ENCODE measurements at places on chromosomes 6 and 20.

- DNase-seq = no peak
These were observed at the start of gene UNC93A for GRCh38 chr6:167290786-167291622. Gene UNC93A (plus strand): TSS chr6:167291315. CDS start chr6:167291490, 175 bp downstream.

GRCh38 chr6:125377621-125378020 lies 75.9 kb upstream of the HDDC2 start:
- DNase-seq = no peak

- no peak for DNase-seq
These were observed 73.2 kb downstream of the JPH2 start for GRCh38 chr20:44113618-44114376.

GRCh38 chr20:15945289-15945688 lies 628.0 kb downstream of the KIF16B start:
- no peak for DNase-seq

GRCh38 chr20:13790708-13791107 lies 5.9 kb downstream of the NDUFAF5 start:
- no peak for DNase-seq

- no peak for DNase-seq
These were observed 58.6 kb downstream of the AIG1 start for GRCh38 chr6:143119260-143119659.

- no peak for DNase-seq
These were observed 150.2 kb downstream of the CDH26 start for GRCh38 chr20:60108397-60108796.

DNA sequence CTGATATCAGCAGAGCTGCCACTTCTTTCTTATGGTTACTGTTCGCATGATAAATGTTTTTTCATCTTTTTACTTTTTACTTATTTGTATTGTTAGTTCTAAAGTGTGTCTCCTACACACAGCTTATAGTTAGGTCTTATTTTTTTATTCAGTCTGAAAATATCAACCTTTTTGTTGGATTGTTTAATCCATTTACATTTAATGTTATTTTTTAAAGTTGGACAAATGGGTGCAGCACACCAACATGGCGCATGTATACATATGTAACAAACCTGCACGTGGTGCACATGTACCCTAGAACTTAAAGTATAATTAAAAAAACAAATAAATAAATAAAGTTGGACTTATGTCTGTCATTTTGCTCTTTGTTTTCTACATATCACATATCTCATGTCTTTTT lies 40.3 kb upstream of the FOXC1 start:
- DNase-seq = no peak

GRCh38 chr6:141475259-141475658 lies 657.5 kb upstream of the GJE1 start:
- DNase-seq = no peak

DNA sequence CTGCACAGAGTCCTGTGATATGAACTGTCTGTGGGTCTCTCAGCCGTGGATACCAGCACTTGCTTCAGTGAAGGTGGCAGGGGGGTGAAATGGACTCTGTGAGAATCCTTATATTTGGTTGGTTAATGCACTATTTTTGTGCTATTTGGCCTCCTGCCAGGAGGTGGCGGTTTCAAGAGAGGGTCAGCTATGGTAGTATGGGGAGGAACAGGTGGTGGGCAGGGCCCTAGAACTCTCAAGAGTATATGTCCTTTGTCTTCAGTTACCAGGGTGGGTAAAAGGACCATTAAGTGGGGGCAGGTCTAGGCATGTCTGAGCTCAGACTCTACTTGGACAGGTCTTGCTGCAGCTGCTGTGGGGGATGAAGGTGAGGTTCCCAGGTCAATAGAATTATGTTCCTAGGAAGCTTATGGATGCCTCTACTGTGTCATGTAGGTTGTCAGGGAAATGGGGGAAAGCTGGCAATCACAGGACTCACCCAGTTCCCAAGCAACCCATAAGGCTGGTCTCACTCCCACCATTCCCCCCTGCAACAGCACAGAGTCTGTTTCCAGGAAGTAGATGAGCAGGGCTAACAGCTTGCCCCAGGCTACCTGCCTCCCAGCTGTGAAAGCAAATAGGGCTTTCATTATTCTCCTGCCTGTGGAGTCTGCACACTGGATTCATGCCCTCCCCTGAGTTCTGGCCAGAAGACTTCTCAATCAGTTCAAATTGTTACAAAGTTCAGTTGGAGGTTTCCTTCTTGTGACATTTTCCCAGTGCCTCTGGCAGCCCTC lies 56.8 kb upstream of the PHIP start:
- DNase-seq = no peak

GRCh38 chr6:24838994-24839393 lies 40.3 kb upstream of the ARMH2 start:
- no peak for DNase-seq

GRCh38 chr6:155530219-155530834 lies 74.7 kb upstream of the NOX3 start:
- no peak for DNase-seq

DNA sequence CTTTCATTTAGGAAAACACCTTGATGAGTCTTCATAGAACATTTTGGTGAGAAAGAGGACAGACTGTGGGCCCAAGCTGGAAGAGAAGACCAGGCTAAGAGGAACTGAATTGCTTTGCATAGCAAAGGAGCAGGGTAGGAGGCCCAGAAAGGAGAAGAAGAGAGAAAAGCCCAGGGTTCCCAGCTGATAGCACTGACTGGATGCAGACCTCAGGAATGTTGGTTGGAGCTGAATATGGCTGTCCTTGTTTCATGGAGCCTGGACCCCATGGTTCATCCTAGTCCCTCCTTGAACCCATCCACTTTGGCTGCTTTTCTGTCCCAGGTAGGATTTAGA lies 18.0 kb upstream of the ZFAND3 start:
- DNase-seq = no peak

GRCh38 chr6:81896525-81897503 lies 144.3 kb upstream of the TENT5A start:
- no peak for DNase-seq

- DNase-seq = peak; percentile 62
These were observed 78.5 kb downstream of the CBFA2T2 start for GRCh38 chr20:33568378-33568777.

GRCh38 chr6:9517806-9518205 lies 897.1 kb downstream of the TFAP2A start:
- no peak for DNase-seq

DNA sequence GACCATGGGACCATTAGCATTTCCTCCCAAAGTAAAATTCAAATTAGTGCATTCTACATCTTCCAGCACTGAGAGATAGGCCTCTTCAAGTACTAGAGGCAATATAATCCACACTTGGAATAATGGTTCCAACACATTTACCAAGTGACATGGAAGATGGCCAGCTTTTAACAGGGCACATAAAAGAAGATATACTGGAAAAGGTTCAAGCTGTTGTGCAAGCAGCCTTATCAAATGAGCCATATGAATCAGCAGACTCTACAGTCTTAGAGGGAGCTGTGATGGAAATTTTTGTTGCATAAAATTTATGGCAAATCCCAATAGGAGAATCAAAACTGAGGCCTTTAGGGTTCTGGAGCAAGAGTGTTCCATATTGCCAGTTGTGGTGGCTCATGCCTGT lies 526.6 kb upstream of the IRAK1BP1 start:
- no peak for DNase-seq

- DNase-seq = no peak
These were observed 38.8 kb downstream of the ATG5 start for GRCh38 chr6:106286746-106287145.

DNA sequence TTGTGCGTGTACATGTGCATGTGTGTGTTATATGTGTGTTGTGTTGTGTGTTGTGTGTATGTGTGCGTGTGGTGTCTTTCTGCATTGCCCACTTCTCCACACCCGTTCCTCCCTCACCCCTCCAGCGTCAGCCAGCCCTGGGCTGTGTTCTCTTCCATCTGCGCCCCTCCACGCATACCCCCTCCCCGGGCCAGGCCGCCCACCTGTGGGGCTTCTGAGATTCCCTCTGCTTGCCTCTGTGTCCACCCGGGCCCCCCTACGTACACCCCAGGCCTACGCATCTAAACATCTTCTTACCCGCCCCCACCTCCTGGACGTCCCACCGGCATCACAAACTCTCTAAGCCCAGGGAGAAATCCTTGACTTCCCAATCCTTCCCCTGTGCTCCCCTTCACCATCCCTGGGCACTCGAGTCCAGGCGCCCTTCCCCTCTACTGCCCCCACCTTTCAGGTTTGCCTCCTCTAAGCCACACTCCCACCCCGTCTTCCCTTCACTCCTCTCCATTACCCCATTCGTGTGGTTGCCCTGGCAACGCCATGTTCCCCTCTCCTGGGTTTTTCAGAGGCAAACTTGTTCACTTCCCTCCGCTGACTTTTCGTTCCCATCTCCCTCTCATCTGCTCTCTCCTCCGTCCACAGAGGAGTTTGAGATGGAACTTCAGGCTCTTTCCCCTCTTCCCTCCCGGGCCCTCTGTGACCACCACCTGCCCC lies 81.7 kb upstream of the NNAT start:
- no peak for DNase-seq

- DNase-seq = no peak
These were observed 77.0 kb downstream of the ADTRP start for GRCh38 chr6:11701573-11701972.

DNA sequence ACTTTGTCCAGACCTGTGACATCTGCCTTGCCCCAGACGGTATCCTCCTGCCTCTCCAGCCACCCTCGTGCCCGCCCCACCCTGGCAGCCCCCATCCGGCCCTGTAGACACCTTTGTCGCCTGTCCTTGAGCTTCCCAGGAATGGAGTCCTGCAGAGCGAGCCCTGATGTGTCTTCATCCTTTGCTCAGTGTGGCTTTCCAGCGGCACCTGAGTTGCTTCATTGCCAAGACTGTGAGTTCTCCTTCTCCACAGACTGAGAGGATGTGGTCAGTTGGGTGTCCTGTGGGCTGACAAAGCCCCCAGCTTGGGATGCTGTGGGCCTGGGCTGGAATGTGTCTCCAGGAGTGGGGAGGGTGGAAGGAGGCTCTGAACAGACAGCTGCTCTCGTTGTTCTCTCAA lies 1.7 kb upstream of the CST4 start:
- DNase-seq = no peak

- no peak for DNase-seq
These were observed 109.7 kb downstream of the DST start for GRCh38 chr6:56532766-56533551.

DNA sequence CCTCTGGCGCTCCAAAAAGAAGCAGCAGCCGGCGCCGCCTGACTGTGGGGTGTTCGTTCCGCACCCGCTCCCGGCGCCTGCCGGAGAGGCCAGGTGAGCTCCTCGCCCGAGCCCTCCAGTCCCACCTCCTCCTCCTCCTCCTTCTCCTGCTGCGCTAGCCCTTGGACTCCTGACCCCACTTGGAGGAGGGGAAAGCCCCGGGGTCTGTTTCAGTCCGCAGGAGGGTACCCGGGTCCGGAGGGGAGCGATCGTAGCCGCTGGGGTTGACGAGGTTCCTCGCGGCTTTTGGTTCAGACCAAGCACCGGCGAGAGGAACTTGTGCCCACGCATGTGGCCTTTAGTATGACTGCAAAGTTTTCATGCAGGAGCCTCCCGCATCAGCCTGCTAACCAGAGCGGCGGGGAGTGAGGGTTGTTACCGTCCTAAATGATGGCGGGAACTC lies 493 bp downstream of the CRYBG1 start:
- no peak for DNase-seq

DNA sequence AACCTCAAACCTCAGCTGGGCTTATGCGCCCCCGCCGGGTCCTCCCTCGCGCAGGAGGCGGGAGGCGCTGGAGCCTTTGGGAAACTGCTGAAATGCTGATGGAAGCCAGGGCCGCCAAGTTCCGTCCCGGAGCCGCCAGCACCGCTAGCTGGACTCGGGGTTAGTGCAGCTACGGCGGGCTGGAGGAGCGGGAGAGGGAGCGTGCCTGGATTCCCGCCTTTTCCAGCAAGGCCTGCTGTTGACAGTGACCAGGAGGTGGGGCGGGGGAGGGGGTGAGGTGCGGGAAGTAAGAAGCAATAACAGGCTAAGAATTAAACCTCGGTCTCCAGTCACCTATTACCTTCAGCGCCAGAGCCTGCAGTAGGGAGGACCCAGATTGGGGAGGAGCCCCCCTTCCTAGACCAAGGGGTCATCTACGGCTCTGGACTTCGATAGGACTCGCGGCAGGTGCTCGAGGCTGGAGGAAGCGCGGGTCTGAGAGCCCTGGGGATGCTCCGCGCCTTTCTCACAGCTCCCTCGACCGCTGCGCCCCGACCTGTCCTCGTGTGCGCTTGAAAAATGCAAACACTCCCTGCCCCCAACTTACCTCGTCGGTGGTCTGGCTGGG lies 20.5 kb downstream of the COL9A1 start:
- no peak for DNase-seq

- DNase-seq = no peak
These were observed 441.1 kb downstream of the HAO1 start for GRCh38 chr20:7499201-7499600.

DNA sequence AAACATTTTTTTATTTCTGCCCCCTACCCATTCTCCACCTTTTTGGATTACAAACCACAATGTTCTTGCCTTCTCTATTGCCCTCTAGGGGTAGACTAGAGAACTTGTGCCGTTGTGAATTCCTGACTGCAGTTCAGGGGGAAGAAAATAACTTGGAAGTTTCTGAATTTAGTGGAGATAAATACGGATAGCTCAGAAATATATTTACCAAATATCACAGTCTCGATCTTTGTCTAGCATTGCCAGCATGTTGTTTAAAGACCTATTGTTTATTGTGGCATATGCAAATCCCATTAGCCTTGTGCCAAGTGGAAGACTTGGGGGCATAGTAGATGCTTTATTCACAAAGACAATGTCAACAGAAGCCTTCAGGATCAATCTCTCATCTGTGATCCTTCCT lies 154.1 kb upstream of the MMS22L start:
- peak; percentile 34 for DNase-seq

DNA sequence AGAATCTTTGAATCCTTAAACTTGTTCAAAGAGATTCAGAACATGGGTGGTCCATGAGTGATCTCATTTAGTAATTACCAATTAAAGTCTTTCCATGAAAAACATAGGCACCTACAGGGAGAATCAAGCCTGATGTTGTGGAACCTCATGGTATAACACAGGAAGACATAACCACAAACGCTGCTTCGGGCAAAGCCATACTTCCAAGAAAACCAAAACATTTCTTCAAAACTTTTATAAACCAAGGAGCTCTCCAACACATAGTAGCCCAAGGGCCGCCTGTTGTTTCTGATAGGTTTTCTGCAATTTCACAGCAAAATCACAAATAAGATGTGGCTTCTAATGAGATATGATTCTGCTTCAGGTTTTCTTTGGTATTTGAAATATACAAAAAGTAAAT lies 2.5 kb downstream of the CHD6 start:
- DNase-seq = no peak

GRCh38 chr6:108565091-108565766 lies 4.5 kb downstream of the FOXO3 start:
- DNase-seq = no peak

DNA sequence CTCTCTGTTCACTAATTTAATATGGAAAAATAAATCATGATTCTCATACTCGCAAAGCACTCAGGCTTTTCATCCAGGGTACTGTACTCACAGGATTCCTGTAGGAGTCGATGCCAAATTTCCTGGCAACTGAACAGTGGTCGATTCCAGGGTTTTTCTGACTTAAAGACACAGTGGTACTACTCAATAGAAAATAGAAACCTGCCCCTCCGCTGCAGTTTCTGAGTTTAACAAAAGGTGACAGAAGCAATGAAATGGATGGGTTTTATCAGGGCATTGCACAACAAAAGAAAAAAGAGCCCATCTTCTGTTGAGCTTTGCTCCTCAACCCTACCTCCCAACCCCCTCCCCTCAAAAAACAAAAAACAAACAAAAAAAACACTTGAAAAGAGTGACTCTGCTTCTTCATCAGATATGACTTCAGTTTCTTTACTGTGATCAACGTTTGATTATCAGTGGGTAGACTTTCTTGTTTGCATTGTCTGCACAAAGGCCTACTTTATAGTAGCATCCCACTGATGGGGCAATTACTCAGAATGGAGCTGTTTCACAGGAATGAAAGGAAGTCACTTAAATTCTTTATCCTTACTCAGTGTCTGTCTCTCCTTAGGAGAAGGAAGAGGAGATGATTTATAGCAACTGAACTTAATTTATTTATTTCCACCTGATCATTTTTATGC lies 96.2 kb upstream of the FOXO3 start:
- DNase-seq = no peak
